ENCODE measurements at places on chromosomes 5 and 9.

DNA sequence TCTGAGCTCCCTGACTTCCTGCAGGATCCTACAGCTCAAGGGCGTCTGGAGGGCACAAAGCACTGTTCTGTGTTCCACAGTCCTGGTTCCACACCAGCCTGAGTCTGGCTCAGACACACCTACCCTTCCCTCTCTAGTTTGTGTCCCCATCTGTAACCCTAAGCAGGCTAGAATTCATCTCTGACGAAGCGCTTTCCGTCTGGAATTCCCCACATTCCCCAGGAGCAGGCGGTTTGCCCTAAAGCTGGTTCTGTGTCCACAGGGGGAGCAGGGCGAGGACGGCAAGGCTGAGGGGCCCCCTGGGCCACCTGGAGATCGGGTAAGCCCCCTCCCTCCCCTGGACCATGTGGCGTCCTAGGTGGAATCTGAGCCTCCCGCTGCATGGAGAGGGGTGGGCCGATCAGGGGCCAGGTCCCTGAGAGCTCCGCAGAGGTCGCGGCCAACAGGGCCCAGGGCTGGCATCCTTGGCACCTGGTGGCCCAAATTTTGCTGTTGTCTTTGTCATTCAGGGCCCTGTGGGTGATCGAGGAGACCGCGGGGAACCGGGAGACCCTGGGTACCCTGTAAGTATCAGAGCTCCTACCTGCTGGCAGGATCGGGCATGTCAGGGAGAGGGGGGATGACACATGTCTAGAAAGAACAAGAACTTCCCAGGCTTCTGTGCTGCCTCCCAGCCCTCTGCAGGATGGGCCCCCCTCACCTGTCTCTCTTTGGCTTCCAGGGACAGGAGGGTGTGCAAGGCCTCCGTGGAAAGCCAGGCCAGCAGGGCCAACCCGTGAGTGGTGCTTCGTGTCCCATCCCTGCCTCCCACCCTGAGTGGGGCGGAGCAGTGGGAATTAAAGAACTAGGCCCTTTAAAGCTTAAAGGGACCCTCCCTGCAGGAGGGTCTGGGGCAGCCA lies 34.5 kb upstream of the ORM1 start:
- DNase-seq = peak; percentile 72

- DNase-seq = peak; percentile 15
These were observed 35.5 kb upstream of the ISL1 start for GRCh38 chr5:51347704-51348103.

GRCh38 chr5:159050316-159051143 lies 49.2 kb downstream of the EBF1 start:
- peak; percentile 61 for DNase-seq

DNA sequence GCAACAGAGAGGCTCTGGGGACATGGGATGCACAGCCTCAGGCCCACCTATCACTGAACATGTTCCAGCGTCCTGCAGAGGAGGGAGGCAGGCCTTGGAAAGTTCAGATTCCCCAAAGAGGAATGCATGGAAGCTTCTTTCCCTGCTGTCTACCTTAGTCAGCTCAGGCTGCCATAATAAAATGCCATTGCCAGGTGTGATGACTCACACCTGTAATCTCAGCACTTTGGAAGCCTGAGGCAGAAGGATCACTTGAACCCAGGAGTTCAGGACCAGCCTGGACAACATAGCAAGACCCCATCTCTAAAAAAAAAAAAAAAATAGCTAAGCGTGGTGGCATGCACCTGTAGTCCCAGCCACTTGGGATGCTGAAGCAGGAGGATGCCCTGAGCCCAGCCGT lies 24.5 kb upstream of the TOR1B start:
- no peak for DNase-seq

DNA sequence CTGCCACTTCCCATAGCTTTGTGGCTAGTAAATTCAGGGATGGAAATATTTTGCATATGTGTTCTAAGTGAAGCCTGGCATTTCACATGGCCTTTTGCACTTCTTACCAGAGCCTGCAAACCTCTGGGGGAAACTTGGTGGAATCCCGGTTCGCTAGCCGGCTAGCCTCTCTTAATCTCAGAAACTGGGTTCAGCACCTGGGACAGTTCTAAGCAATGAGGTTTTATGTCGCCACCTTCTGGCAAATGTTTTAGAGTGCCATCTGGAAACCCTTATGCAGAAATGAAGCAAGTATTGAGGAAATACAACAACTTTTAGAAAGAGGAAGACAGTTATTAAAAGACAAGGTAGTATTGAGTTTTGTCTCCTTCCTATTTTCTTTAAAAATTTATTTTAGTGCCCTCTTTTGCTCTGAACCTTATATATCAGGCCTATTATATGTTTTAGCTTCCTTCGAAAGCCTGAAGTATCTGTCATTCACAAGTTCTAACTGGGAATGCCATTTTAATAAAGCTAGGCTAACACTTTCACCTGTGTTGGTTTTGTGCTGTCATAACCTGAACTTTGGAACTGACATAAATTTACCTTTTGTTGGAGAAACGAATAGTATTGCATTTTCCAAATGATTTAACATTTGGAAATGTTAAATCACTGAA lies 963 bp upstream of the HTR1A start:
- peak; percentile 94 for DNase-seq

DNA sequence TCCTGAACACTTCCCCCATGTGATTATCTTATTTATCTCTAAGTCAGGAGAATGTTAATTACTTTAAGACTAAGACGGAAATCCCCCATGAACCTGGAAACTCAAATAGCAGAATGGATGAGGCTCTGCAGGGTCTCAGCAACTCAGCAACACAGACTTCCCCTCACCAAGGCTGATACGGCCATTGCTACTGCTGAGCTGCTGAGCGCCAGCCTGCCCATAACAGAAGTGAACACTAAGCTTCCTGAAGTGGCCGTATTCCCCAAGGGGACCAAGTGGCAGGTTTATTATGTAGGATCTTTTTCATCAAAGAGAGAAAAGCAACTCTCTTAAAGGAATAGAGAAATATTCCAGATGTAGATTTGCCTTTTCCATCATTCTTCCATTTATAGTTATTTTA lies 311.1 kb downstream of the RFX3 start:
- DNase-seq = peak; percentile 9

DNA sequence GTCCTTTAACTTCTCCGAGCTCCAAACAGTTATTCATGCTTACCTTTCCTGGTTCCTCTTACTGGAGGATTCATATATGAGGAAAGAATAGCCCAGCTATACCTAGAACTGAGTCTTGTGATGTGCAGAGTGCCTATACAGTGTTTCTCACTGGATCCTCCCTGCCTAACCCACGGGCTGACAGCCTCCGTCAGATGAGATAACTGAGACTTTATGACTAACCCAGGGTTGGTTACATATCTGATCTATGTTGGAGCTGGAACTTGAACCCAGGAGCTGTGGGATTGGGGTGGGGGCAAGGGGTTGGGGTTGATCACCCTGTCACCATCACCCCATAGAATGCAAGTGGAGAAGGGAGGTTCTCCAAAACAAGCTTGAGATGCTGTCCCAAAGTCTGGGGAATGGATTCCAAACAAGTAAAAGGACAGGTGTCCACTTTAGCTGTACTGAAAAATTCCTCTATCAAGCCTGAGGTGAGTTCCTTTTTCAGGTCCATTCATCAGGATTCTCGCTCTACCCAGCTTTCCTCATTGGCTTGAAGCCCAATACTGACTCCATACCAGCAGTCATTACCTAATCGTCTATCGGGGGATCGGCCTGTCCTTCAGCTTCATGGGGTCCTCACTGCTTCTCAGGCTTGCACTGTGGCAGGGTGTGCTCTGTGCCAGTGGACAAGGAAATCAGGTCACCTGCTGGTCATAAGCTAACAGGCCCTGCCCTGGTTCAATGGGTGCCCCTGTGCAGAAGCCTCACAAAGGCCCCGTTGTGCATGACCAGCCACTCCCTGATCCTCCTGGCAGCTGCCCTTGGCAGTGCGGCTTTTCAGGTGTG lies 100.6 kb downstream of the ARHGAP26 start:
- DNase-seq = no peak

DNA sequence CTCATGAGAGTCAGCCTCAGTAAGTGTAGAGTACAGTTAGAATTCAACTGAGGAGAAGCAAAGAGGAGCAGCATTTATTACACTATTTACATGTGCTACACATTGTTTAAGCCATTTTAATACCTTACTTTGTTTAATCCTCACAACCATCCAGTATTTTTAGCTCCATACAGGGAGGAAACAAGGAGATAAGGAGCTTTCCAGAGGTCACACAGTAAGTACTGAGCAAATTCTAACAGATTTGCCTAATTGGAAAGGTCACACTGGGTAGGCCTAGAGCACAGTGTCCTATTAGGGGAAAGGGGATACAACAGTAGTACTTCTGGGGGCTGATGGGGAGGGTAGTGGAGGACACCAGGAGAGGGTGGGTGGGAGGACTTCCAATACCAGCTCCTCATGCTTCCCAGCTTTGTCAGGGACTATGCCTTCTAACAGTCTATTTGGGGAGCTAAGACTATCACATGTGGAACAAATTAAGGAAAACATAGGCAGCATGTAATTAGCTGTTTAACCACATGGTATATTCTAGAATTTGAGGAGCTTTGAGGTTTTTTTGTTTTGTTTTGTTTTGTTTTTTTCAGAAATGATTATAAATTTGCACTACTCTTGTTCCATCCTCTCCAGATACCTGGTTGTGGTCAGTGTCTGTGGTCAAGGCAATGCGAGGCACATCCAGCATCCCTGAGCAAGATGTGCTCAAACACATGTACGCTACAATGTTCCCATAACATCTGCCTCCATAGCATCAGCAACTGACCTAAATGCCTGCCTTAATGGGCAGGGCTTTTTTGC lies 96.0 kb upstream of the SLC12A2 start:
- DNase-seq = no peak
